ENCODE measurements at places on chromosomes 1 and 21. TPM values are rescaled to one million over a fixed set of nuclear protein-coding genes. Genes with fewer than 3 reads are reported as not detected.

Gene MRPL37
- polyA plus RNA-seq: 57.5 TPM

DNA sequence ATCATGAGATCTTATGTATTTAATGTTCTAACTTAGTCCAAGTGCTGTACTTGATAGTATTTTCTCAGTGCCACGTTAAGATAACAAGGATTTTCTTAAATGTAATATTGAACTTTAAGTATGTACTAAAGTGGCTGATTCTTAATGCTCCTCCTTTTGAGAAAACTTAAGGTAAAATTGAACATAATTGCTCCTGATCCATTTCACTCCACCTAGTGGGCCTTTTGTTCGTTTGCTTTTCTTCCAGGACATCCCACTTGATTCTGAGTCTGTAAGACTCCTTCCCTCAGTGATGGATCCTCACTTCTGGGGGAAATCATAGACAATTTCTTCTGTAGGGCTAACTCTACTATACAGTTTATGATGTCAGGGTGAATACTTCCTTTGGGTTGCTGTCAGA, 173.1 kb downstream of the LMO4 start:
- no peak for DNase-seq

Gene PRRX1
- polyA plus RNA-seq: not detected

GRCh38 chr1:153358691-153358975, 979 bp downstream of the S100A9 start:
- no peak for DNase-seq

DNA sequence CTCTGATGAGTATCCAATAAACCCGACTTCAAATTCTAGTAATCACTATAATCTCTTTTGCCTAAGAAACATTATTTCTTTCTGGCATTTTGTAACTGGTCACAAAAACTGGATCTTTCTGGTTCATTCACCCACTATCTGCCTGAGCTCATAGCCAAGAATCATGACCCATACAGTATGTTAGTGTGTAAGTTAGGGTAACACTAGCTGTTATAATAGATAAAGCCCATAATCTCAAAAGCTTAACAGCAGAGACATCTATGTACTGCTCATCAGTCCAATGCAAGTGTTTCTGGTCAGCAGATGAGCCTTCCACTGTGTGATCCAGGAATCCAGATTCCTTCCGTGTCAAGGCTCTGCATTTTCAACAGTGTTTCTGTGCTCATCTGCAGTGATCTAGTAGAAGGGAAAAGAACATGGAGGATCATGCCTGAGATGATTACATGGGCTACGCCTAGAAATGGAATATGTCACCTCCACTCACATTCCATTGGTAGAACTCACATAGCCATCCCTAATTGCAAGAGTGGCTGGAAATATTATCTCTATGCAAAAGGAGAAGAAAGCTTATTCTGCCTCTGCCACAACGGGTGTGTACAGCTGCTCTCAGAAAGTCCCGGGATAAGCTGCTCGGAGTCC, 27.7 kb downstream of the RRAGC start:
- DNase-seq: no peak

DNA sequence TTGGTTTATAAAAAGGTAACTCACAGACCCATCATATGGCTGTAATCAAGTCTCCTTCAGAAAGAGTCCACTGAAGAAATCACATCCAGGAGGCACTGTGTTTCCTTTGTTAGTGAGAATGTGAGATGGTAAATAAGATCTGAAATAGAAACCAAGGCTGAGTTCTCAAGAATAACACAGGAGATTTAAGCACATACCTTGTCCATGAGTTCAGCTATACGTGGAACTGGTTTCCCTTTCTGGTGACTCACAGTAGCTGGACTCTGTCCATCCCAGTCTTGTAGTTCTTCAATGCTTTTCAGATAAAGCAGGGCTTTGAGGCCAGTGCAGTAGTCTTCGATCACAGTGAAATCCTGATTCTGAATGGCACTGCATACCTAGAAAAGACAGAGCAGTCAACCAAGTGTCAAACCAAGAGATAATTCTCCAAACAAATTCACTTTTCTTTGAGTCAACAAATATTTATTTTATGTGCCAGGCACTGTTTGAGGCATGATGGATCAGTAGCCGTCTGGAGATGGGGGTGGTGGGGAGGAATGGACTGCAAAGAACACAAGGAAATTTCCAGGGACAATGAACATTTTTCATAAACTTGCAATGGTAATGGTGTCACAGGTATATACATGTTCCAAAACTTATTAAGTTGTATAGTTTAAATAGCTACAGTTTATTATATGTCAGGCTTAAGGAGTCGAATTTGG, 471.4 kb downstream of the PTBP2 start:
- DNase-seq: no peak

GRCh38 chr1:209692745-209693504, 11.7 kb upstream of the HSD11B1 start:
- peak; percentile 27 for DNase-seq

GRCh38 chr1:109136766-109137165, 22.9 kb downstream of the ELAPOR1 start:
- no peak for DNase-seq

- no peak for DNase-seq
These were observed 22.2 kb upstream of the PARP1 start for GRCh38 chr1:226429858-226430715.

DNA sequence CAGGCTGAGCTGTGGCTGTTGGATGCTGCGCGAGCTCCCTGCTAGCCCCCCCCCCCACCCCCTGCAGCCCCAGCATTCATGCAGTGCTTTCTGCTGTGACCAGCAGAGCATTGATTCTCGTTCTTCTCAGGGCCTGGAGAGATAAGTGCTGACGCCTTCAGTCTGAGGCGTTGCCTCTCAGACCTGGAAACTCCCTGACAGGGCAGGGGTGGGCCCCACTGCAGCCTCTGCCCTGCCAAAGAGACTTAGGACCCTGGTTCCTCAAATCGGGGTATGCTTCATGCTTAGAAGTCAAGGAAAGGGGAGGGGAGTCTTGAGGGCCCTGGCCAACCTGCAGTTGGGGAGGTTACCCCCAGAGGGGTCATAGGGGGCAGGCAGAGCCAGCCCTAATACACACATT, 38.5 kb downstream of the PTPRF start:
- no peak for DNase-seq

GRCh38 chr1:4595341-4596225, 58.8 kb upstream of the AJAP1 start:
- no peak for DNase-seq

Gene TMEM125
- polyA plus RNA-seq: 0.33 TPM

Gene NOL9
- polyA plus RNA-seq: 19.4 TPM

Gene S100A2
- polyA plus RNA-seq: not detected

GRCh38 chr1:33085332-33085731, 4.4 kb downstream of the AZIN2 start:
- no peak for DNase-seq

- no peak for DNase-seq
These were observed 137.2 kb downstream of the KCTD3 start for GRCh38 chr1:215704089-215704860.

GRCh38 chr1:237340892-237341291, 298.9 kb downstream of the RYR2 start:
- no peak for DNase-seq

DNA sequence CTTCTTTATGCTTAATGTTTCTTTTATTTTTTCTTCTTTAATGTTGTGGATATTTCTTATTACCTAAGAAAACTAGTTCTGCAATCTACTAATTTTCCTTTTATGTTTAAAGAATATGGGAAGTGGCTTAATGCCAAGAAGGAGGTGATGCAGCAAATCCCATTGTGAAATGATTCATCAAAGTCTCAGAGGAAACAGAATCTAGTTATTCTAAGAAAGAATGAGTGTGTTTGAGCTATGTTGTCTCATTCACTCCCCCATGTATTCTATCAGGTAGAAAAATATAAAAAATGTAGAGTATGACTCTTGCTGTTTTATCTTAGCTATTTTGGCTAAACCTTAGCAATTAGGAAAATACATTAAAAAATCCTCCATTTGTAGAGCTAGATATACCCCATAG, 659.9 kb upstream of the RGS18 start:
- no peak for DNase-seq

DNA sequence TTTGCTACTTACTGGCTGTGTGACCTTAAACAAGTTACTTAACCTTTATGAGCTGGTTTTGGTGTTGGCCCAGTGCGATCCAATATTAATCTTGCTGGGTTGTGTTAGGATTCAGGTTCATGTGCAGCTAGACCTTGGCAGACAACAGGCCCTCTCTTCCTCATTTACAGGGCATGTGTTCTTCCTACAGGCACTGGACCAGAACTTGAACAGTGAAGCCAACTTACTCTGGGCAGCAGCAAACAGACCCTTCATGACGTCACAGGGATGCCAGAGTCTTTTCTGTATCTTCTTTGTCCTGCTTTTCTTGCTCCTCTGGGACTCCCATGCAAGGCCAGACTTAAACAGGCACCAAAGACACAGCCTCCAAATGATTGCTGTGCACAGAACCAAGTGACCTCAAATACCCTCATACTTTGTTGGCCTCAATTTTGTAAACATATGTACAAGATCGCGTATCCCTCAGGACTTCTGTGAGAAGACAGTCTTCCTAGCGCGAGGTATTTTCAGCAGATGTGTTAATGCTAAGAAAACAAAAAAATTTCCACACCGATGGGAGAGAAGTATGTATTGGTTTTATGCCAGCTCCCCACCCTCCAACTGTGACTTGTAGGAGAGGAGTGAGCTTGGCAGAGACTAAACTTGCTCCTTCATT, 73.7 kb downstream of the URB2 start:
- no peak for DNase-seq

DNA sequence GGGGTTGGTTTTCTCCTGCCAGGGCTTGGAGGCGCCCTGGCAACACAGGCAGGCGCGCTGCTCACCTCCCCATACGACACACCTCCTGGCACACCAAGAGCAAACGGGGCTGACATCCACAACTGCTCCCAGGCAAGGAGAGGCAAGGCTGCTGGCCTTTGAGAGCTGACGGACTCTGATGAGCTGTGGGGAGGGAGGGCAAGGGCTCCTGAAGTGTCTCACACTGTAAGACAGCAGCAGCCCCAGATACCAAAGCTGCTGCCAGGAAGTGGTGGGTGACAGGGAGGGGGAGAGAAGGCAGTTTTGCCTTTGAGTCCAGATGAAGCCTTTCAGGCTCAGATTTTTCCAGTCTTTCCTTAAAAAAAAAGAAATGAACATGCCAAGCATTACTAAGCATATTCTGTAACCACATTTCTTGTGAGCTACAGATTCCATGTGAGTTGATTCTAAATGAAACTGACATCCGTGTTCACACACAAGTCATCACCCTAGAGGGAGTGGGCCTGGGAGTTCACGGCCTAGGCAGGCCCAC, 24.3 kb downstream of the PGBD5 start:
- DNase-seq: no peak

GRCh38 chr1:24735156-24735508, 10.1 kb upstream of the CLIC4 start:
- no peak for DNase-seq

Gene RAB7B
- polyA plus RNA-seq: not detected

- no peak for DNase-seq
These were observed 3.2 kb upstream of the LYPLA2 start for GRCh38 chr1:23787701-23788100.

- DNase-seq: no peak
These were observed 730 bp downstream of the ZCCHC17 start for GRCh38 chr1:31297277-31298247.

DNA sequence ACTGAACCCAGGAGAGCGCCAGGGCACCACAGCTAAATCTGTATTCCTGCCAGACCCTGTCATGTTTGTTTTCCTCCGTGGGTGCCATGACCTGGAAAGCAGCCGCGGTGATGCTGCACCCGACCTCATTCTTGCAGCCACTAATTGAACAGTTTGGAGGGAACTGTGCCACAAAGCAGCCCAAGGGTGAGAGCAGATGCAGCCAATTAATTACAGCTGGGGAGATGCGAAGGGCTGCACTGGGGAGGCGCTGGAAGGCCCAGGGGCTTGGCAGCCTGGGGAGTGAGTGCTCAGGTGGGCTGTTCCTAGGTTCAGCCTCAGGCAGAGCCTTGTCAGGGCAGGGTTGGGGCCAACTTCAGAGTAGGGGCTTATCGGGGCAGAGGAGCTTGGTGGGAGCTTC, 158.4 kb upstream of the CD34 start:
- DNase-seq: no peak

- DNase-seq: no peak
These were observed 86.9 kb downstream of the SMYD2 start for GRCh38 chr1:214367841-214368240.

DNA sequence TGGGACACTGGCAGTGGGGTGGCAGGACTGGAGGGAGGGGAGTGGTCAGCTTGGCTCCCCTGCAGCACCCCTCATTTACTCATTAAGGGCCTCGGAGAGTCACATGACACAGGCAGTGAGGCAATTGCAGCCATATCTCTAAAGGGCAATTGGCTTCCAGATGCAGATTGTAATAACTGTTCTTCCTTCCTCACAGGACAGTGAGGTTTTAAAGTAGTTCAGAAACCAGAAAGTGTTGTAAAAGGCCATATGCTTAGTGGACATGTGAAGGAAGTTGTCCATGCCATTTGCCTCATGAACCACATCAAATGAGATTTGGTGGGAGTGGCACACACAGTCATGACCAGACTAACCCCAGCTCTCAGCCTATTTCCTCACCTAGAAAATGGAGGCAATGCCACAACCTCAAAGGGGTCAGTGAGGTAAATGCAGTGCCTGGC, 11.1 kb downstream of the MTX1 start:
- DNase-seq: no peak

DNA sequence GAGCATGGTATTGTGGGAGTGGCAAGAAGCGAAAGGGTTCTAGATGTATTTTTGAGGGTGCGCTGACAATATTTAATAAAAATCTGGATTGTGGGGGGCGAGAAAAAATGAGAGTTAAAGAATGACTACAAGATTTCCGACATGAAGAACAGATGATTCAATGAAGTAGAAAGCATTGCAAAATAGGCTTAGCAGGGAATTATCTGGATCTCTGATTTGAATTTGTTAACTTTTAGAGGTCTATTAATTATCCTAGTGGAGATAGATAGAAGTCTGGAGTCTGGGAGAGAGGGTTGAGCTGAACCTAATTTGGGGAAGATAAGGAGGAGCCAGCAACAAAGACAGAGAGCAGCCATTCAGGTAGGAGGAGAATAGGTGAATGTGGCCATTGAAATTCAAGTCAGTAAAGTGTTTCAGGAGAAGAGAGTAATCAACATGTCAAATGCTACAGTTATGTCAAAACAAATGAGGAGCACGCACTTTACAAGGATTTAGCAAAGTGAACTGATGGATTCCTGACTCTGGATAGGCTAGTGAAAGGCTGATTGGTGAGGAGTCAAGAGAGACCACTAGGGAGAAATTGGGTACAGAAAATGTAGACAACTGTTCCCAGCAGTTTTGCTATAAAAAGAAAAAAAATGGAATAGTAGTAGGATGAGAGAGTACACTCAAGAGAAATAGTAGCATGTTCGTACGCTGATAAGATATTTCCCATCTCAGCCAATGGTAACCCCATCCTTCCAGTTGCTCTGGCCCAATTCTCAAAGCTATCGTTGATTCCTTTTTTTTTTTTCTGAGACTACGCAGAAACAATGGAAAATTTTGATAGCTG, 393.2 kb upstream of the CXADR start:
- no peak for DNase-seq

- DNase-seq: no peak
These were observed 178.6 kb downstream of the GPR52 start for GRCh38 chr1:174626031-174627025.

GRCh38 chr1:48405400-48405799, 66.6 kb downstream of the SPATA6 start:
- no peak for DNase-seq

Gene FOXD3
- not detected for polyA plus RNA-seq

Measured in naive thymus-derived CD8-positive, alpha-beta T cell (primary cell).